ENCODE measurements at places on chromosomes 11 and 22.

GRCh38 chr11:94148189-94148588, 19.5 kb downstream of the PANX1 start:
- DNase-seq = no peak

- DNase-seq = peak; percentile 65
Measured at GRCh38 chr11:69122630-69123431, 32.9 kb upstream of the SMIM38 start.

GRCh38 chr11:75351791-75352587, 528 bp upstream of the ARRB1 start:
- DNase-seq = no peak

- no peak for DNase-seq
Measured at GRCh38 chr11:32343325-32344008, 91.9 kb downstream of the WT1 start.

- no peak for DNase-seq
Measured at GRCh38 chr11:105344938-105345337, 205.4 kb upstream of the CARD18 start.

DNA sequence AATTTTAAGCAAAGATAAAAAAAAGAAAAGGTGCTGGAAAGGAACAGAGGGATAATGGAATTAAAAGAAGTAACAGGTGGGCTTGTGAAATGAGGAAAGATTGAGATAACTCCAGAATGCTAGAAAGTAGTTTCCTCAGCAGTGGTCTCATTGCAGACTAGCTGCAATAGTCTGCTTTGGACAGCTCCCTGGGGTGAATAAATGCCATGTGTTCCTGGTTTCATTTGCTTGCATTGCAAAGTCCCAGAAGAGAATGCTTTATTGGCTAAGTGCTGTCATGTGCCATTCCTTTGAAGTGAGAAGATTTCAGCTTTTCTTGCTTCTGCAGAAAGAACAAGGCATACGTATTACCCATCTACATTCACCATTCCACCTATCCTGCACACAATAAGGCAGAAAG, 478.8 kb upstream of the RAG2 start:
- DNase-seq = no peak

GRCh38 chr22:43289531-43289963, 53.6 kb downstream of the SCUBE1 start:
- no peak for DNase-seq

GRCh38 chr22:23218053-23218866, 38.0 kb downstream of the BCR start:
- no peak for DNase-seq

DNA sequence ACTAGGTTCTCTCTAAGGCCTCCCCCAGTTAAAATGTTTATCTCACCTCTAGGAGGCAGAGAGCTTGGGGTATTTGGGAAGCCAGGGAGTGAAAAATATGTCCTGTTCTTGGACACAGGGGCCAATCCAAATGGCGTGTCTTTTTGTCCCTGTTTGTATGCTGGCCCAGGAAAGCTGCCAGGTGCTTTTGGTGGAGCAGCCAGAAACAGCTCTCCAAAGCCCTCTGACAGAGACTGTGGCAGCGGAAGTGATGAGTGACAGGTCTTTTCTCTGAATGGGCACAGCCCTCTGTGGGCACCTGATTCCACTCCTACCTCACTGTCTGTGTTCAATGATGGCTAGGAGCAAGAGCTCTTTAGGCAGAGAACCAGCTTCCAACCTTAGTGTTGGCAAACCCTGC, 106.4 kb upstream of the KIRREL3 start:
- DNase-seq = no peak

GRCh38 chr11:125372088-125372487, 124.0 kb downstream of the FEZ1 start:
- no peak for DNase-seq
